ENCODE measurements at places on chromosomes 5 and 9.

DNA sequence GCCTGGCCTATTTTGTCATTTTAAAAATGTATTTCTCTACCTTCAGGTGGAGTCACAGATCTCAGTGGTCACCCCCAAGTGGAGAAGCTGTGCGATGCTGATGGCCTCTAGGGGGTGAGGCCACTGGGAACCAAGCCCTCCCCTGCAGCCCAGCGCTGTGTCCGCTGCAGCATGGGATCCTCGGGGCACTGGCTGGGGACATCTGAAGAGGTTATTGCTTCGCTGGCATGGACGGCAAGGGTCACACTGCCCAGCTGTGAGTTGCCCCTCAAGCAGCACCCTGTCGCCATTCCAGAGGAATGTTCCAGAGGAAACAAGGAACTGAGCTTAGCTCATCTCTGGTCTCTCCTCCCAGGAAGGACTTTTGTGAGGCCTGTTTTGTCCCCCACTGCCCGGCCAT is 119.6 kb upstream of the S1PR3 start:
- no peak for DNase-seq

DNA sequence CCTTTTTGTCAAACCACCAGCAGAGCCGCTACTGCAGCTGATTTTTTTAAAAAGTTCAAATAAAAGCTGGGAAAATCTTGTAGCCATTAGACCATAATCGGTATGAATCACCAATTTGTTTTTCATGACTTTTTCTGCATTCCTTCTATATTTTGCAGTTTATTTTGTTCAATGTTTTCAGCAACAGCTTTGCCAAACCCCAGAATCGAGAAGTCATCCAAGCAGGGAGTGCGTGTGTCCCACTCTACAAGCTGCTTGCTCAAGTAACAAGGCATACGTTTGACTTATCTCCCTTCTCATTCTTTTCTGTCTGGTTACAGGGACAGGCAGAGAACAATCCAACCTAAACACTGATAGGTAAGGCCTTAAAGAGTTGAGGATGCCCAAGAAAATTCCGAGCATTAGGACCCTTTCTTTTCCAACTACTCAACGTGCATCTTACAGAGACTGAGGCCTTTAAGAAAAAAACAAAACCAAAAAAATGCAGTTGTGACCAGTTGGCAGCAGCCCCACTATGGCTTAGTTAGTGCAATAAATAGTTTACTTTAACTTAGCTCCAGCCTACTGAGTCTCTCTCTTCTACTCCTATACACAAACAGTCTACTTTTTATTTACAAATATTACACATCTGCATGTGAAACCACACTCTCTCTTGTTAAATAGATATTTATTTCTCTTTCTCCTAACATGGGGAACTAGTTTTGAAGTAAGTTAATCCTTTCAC is 134.7 kb upstream of the SLIT3 start:
- DNase-seq = no peak

GRCh38 chr5:15550502-15551112 is 50.6 kb downstream of the FBXL7 start:
- no peak for DNase-seq

- no peak for DNase-seq
Measured at GRCh38 chr5:59161221-59162105, 578.6 kb downstream of the RAB3C start.

DNA sequence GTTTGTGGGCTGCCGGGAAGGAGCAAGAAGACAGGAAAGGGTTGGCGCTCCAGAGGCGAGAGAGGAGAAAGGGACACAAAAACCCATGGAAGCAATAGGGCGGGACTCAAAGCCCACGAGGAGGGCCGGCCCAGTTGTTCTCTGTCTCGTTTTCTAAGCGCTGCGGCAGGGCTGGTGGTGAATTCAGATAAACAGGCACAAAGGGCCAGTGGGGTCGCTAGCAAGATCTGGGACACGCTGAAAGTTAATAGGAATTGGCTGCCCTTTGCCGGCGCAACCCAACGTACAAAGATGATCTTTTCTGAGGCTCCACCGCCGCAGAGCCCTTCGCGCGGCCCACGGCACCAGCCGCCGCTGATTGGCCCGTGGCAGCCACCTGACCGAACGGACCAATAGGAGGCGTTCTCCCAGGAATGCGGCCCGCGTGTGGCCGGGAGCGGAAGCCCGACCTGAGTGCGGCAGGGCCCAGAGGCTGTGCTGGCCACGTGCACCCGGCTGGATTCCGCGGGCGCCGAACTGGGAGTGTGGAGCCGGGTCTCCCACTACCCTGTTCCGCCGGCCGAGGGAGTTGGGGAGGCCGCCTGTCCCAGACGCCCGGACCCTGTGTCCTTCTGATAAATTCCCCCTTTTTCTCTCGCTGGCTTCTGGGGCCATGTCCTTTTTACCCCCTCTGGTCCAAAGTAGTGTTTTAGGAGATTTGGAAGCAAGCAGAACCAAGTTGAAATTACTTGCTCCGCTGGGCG is 16.8 kb upstream of the NSD1 start:
- DNase-seq = peak; percentile 93

- peak; percentile 6 for DNase-seq
Measured at GRCh38 chr5:160787240-160787639, 64.8 kb downstream of the ATP10B start.

- DNase-seq = no peak
Measured at GRCh38 chr5:16600397-16600796, 16.4 kb downstream of the RETREG1 start.

GRCh38 chr5:115193295-115193694 is 23.6 kb upstream of the TRIM36 start:
- DNase-seq = no peak

DNA sequence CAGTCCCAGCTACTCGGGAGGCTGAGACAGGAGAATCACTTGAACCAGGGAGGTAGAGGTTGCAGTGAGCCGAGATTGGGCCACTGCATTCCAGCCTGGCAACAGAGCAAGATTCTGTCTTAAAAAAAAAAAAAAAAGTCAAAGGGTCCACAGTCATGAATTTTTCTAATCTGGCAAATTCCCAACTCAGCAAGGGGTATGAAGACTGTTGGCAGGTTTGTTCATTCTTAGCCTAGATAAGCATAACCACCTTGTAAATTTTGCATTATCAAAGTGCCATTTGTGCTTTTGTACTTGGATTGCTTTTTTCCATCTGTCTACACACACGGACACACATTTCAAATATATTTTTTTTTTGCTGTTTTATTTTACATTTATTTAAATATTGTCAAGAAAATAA is 299.8 kb upstream of the NUDT12 start:
- DNase-seq = no peak

GRCh38 chr5:125487231-125487630 is 740.8 kb upstream of the ZNF608 start:
- no peak for DNase-seq

- DNase-seq = no peak
Measured at GRCh38 chr5:574906-575305, 37.2 kb upstream of the CEP72 start.

GRCh38 chr5:39424736-39425637 is at the start of gene DAB2:
Gene DAB2, minus strand, starts transcription at chr5:39424980. Its CDS starts 30,660 bp downstream, at chr5:39394320.
- peak; percentile 34 for DNase-seq

DNA sequence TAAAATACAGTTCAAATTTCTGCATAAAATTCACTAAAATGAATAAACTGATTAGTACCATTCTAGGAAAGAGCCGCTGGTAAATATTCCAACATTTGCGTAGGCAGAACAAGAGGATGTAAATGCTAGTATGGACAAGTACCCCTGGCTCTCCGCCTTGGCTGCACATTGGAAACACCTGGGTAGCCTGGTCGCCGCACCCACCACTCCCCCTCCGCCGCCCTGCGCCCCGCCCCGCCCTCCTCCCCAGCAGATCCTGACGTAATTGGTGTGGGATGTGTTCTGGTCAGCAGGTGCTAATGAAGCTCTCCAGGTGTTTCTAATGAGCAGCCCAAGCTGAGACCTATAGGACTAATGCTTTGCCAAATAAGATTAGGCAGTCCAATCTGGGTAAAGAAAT is 225.7 kb downstream of the FRMD3 start:
- no peak for DNase-seq

GRCh38 chr5:6758236-6758635 is 45.0 kb downstream of the TENT4A start:
- no peak for DNase-seq

- no peak for DNase-seq
Measured at GRCh38 chr5:81965524-81965923, 6.3 kb upstream of the ATG10 start.

GRCh38 chr5:31786090-31786631 is 147.2 kb downstream of the PDZD2 start:
- no peak for DNase-seq

- no peak for DNase-seq
Measured at GRCh38 chr5:60541980-60542379, 158.0 kb downstream of the DEPDC1B start.

DNA sequence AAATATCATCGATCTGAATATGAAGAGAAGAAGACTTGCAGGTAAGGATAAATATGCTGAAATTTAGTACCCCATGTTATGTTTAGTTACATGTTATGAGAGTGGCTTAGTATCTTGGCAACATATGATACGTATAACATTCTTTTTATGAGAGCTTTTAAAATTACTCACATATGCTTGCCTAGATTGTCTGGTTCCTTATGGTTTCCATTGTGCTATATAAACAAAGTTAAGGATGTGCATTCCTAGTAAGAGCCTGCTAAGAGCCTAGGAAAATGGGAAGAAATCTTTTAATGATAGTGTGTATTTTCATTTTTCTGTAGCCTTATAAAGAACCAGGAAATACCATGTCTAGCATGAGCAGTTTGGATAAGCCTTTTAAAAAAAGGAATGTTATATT is 112.0 kb upstream of the KCNN2 start:
- DNase-seq = no peak
